Head of caudate nucleus (tissue), 42 donors: ENCODE measurements at places on chromosomes 5 and 9.

DNA sequence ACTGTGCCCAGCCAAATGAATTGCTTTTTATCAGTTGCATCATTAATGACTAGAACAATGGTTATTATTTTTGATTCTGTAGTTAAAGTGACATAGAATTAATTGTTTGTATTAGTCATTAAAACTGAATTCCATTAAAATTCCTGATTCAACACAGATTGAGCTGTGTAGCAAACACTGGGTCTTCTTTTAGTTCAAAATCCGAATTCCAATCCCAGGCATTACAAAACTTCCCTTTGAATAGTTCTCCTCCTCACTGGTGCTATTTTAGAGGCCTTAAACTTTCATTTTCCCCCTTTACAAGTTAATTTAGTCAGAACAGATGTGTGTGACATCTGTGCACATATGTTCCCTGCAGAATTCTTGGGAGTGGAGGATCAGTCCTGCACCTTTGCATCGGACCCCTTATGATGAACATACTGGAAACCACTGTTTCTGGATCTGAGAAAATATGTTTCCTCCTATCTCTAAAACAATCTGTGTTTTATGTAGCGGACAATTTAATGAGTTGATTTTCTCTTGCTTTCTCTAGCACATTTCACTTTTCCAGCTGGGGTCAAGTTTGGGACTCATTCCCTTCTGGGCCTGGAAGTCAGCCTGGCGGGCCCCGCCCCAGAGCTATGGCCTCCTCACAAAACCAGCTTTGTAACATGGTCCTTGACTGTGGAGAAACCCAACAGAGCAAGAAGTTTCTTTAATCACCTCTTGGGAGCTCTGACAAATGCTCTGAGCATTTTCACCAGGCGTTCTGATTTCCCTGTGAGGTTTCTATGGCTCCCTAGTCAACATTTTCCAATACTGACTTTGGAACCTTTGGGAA is 87.9 kb upstream of the MAMDC2 start:
- no peak for DNase-seq

GRCh38 chr5:74054641-74055421 is 428.8 kb downstream of the ARHGEF28 start:
- no peak for DNase-seq

- no peak for DNase-seq
These were observed 10.2 kb downstream of the ZNF608 start for GRCh38 chr5:124736082-124736804.

DNA sequence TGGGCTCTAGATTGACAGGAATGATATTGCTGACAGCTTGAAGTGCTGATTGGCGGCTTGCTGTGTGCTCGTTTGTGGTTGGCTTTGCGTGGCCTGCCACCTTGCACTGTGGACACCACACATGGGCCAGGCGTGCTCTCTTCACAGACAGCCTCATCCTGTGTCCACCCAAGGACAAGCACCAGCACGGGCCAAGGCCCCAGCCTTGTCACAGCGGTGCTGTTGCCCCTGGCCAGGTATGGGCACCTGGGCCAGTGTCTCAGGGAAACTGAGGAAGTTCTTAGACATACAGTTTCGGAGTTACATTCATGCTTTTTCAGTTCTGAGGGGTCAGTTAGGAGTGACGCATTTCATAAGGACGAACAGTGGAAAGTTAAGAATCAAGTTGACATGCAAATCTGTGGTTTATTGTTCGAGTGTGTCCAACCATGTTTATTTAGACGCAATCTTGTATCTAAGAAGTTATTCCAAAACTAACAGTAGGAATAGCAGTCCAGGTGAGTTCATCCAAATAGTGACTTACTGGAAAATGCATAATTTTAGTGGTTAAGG is 125.9 kb downstream of the EHMT1 start:
- no peak for DNase-seq

GRCh38 chr5:65967288-65968066 is 41.1 kb downstream of the ERBIN start:
- no peak for DNase-seq

DNA sequence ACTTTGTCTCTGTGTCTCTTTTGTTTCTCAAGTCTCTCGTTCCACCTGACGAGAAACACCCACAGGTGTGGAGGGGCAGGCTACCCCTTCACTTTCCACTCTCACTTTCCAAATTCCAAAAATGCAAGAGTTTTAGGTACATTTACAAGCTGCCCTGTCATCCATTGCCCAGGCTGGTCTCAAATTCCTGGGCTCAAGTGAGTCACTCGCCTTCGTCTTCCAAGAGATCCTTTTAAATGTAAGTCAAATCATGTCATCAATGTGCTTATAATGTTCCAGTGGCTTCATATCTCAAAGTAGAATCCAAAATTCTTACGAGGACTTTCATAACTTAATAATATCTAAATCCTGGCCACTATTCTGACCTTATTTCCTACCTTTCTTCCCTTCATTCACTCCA is 20.4 kb upstream of the UGCG start:
- no peak for DNase-seq
